Glutamatergic neuron (in vitro differentiated cells): ENCODE measurements at places on chromosomes 3 and 15.

- no peak for DNase-seq
These were observed 67.4 kb downstream of the CSNK1G1 start for GRCh38 chr15:64288577-64288976.

GRCh38 chr15:38795471-38796245 is 231.0 kb upstream of the RASGRP1 start:
- no peak for DNase-seq

- no peak for DNase-seq
These were observed 162.6 kb downstream of the KLF13 start for GRCh38 chr15:31489281-31489680.

DNA sequence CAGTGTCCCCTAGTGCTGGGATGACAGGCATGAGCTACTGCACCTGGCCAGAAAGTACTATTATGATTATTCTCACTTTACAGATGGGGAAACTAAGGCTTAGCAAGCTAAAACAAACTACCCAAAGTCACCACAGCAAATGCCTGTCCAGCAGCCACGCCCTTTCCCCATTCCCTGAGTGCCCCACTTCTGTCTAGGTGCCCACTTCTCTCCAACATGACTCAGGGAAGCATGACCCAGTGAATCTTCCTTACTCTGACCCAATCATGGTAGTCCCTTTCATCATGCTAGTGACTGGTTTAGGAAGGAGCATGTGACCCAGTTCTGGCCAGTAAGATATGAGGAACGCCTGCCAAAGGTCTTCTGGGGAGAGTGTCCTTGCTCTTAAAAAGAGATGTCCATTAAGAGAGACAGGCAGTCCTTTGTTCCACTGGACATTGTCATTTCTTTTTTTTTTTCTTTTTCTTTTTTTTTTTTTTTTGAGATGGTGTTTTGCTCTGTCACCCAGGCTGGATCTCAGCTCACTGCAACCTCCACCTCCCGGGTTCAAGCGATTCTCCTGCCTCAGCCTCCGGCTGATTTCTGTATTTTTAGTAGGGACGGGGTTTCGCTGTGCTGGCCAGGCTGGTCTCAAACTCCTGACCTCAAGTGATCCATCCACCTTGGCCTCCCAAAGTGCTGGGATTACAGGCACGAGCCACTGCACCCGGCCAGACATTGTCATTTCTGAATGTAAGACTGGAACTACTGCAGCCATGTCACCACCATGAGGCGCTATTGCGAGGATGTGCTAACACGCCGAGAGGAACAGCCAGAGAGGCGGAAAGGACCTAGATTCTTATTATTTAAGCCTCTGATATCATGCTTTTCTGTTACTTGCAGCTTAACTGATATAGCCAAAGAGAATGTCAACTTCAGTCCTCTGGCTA is 19.8 kb downstream of the MEGF11 start:
- peak; percentile 49 for DNase-seq

- no peak for DNase-seq
These were observed 73.6 kb downstream of the HMG20A start for GRCh38 chr15:77494073-77494867.

- peak; percentile 76 for DNase-seq
These were observed 5.6 kb downstream of the FOXL2 start for GRCh38 chr3:138941259-138941885.

DNA sequence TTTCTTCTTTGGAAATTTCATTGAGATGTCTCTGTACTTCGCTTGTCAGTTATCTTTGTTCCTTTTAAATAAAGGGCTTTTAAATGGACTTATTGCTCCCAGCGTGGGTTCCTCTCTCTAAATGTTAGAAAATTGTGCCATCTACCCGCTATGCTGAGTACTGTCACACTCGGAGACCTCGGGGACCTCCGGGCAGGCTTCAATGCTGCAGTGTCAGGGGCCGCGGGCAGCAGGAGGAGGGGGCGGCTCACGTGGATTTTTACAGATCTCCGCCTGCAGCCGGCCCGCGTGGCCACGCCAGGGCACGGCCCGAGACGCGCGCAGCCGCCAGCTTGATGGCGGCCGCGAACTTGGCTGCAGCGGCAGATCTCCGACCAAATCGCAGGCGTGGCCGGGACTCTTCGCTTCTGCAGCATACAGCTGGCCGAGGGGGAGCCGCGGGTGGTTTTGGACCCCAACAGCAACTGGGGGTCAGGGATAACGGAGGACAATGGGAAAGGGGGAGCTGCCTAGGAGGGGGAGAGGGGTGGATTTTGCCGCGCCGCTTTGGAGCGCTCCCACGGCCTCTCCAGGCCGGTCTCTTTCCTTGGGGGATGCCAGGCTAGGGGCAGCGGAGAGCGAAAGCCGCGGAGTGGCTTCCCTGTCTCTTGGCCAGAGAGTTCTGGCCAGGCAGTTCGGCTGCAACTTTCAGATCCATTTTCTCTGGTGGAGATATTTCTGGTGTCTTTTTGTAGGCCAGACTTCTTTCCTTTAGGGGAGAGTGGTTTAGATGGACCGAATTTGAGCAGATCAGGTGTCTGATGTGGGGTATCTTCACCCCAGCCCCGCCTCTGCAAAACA is 15.3 kb downstream of the NR2F2 start:
- peak; percentile 71 for DNase-seq

DNA sequence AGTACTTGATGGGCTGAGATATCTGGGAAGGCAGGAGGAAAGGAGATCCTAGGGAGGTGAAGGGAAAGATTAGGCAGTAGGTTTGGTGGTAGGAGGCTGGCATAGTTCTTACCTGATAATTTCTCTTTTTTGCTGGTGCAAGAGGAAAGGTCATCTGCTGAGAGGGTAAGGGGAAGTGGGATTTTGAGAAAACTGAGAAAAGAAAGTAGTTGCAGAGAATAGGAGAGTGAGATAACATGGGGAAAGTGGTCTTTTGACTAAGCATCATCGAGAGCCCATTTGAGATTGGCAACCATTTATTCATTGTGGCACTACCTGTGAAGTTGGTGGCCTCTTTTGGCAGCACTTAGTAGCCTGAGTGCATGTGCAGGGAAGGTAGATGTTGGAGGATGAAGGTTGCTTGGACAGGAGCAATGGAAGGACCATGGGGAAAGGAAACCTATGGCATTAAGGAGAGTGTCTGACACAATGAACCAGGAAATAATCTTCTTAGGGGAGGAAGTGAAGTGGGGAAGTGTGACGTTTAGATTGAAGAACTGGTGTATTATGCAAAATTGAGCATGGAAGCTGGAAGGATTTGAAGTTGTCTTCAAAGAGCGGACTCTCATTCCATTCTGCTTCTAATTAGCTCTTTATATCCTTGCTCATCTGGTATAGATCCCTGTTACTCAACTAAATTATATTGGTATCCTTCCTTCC is 21.9 kb upstream of the USP13 start:
- DNase-seq: no peak

DNA sequence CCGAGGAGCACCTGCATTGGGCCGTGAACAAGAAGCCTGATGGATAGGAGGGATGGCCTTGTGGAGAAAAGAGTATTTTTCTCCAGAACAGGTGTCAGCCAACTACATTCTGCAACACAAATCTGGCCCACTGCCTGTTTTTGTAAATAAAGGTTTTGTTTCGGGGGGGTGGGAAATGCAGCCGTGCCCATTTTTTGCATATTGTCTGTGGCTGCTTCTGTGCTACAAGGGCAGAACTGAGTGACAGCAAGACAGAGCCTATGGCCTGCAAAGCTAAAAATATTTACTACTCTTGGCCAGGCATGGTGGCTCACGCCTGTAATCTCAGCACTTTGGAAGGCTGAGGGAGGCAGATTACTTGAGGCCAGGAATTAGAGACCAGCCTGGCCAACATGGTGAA is 95.9 kb upstream of the AKAP13 start:
- DNase-seq: no peak

- no peak for DNase-seq
These were observed 289.1 kb downstream of the TIGIT start for GRCh38 chr3:114582929-114583328.

DNA sequence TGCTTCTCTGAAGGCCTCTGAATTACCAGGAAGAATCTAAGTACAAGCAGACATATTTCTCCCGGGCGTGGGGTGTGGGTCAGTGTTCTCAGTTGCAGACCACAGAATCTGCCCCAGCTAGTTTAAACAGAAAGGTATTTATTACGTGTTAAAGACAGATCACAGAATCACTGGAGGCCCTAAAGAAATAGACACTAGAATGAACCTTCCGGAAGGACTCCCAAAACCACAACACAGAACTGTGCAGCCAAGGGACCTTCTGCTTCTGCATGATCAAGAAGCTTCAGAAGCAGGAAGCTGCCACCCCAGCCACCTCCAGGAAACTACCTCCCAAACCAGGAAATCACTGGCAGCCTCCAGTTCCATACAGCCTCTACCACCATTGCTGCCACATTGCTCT is 32.7 kb upstream of the ZFAND6 start:
- no peak for DNase-seq
